SHP77 (cell line): ENCODE measurements at places on chromosomes 7 and 10.

- DNase-seq: no peak
Measured at GRCh38 chr7:88666626-88667025, 92.9 kb upstream of the ZNF804B start.

DNA sequence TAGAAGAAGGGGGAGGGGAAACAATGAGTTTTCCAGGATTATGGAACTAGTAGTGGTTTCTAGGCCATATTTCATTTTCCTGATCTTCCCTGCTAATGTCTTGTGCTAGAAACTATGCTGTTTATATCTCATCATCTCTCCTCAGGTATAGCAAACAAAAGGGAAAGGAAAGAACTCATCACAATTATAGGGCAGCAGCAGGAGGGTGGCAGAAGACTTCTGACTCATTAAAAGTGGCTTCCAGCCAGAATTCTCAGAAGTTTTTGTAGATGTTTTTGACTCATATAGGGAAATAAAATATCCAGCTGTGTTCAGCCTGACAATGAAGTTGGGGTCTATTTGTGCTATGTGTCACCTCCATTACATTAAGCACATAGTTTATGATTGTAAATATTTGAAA is 6.5 kb downstream of the AHR start:
- no peak for DNase-seq

DNA sequence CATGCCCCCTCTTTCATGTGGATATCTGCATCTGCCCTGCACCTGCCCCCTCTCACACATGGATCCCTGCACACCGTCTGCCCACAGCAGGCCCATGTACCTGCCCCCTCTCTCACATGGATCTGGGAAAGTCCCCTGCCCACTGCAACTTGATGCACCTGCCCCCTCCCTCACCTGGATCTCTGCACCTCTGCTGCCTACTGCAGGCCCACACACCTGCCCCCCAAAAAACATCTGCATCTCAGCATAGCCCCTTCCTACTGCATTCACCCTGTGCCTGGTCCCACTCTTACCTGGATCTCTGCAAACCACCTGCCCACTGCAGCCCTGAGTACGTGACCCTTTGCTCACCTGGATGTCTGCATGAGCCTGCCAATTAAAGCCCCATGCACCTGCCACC is 479.8 kb downstream of the PTPRN2 start:
- no peak for DNase-seq

DNA sequence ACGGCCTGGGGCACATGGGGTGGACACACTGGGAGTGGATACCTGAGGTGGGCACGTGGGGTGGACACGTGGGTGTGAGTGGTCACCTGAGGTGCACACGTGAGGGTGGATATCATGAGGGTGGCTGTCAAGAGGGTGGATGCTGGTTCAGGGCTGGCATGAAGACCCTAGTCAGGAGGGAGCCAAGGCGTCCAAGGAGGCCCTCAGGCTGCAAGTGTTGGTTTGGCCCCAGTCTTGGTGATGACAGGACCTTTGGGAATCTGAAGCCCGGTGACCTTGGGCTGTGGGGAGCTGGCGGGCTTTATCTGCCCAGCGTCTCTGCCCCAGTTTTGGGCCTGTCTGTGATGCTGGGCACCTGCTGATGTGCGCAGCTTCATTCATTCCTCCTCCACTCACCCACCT is 24.9 kb upstream of the PFKFB3 start:
- DNase-seq: no peak

DNA sequence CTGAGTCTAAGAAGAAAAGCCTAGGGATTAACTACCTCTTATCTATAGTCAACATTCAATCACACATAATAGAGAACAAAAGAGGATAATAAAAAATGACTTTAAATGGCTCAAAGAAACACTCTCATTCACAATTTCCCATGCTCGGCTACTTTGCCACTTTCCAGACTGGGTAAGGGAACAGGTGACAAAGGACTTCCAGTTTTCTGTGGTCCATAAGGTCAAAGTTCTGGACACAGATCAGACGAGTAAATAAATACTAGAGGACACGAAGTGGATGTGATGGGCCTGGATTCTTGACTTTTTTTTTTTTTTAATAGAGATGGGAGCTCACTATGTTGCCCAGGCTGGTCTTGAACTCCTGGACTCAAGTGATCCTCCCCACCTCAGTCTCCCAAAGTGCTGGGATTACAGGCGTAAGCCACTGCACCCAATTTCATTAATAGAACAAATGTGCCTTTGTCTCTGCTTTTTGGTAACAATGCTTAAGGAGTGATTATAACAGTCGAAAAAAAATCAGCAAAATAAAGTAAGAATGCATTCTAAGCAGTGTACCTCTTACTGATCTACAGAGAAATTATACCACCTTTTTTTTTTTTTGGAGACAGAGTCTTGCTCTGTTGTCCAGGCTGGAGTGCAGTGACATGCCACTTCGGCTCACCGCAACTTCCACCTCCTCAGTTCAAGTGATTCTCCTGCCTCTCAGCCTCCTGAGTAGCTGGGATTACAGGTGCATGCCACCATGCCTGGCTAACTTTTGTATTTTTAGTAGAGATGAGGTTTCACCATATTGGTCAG is 70.6 kb downstream of the WAPL start:
- no peak for DNase-seq

DNA sequence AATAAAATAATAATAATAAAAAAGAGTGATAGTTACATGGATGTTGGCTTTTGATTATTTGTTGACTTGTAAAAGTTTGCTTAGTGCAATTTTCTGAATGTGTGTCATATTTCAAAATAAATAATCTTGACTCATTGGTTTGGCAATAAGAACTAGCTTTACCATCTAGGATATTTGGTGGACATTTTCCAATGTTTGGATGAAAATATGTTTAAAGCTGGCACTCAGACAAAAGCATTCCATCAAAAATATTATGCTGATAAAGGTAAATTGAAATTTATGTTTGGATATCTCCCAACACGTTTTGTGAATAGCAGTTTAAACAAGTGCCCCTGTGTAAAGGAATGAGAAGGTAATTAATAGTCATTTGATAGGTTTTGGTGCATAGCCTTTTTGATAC is 62.5 kb upstream of the KCNMA1 start:
- DNase-seq: no peak

DNA sequence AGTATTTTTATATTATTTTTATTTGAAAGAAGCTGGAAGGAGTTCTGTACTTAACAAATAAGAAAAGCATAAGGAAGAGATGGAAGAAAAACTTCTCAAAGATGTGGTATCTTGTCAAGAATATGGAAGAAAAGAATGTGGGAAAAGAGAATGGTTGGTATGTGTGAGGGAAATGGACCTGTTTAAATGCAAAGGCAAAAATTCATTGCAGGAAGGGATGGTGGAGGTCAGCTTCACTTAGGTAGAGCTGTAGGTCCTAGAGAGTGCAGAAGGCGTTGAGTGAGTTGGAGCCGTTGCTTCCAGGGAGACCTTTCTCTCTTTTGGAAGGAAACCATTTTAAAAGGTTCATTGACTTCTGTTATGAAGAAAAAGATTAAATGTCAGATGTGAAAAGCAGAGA is 107.3 kb downstream of the EXOC4 start:
- DNase-seq: no peak

GRCh38 chr10:71176661-71177060 is 35.7 kb upstream of the UNC5B start:
- DNase-seq: no peak

DNA sequence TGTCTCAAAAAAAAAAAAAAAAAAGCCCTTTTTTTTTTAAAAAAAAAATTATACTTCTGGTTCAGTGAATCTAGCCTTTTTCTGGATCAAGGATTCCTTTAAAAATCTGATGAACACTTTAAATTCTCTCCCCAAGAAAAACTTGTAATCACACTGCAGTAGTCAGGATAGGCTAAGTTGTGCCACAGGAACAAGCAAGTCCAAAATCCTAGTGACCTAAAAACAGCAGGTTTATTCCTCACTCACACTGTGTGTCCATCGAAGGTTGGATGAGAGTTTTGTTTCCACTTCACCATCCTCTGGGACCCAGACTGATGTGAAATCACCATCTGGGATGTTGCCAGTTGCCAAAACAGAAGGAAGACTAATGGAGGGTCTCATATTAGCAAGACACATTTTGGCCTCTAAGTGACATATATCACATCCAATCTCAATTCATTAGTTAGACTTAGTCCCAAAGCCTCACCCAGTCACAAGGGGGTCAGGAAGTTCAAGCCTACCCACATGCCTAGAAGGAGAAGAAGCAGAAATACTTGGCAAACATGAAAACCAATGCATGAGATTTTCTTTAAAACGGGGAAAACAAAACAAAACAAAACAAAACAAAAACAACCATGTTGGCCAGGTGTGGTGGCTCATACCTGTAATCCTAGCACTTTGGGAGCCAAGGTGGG is 32.7 kb downstream of the CYP17A1 start:
- DNase-seq: no peak

DNA sequence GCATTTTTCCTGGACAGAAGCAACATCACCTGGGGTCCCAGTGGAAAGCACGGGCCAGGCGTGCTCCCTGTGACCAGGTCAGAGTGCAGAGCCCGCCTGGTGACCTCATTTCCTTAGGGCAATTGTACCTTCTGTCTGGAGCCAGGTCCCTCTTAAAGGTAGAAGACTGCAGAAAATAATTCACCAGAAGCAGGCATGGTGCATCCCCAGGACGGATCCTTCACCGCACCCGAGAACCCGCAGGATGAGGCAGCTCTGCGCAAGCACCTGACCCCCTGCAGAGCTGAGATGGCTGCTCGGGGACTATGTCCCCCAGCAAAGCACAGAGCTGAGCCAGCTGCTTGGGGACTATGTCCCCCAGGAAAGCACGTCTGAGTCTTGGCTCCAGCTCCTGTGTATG is 557.6 kb downstream of the PTPRN2 start:
- DNase-seq: no peak

DNA sequence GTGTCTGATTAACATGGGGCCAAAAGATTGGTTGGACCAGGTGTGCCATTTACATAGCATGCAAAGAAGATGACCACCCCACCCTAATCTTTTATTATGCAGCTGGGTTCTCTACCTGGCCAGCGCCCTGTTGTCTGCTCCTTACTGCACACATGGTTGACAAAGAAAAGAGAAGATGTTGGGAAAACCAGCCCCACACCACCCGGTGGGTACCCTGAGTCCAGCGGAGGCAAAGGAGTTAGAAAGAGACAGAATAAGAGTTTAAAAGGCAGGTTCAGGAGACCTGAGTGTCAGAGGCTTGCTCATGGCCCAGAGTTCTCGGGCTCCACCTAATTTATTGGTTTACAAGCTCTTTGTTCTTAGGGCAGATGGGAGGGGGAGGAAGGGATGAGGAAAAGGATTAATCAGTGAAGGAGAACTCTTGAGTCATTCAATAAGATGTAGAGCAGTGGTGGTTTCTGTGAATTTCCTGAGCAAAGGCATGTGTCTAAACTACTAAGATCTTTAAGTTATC is 24.1 kb upstream of the ABCA13 start:
- DNase-seq: no peak

DNA sequence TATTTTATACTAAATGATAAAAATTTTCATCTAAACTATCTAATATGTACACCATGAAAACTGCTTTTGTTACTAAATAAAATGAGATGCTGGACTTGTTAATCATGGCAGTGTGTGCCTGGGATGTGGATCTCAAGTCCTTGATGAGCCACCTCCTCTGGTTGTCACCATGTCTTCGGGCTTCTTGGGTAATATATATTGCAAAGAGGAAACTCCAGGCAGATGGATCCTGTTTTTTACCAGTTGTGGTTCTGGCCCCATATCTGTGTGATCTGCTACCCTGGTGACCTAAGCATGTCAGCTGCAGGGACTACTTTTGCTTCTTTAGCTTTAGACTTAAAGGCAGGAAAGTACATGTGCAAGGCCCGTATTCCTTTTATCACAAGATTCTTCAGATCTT is 46.2 kb downstream of the TMEM60 start:
- DNase-seq: no peak

DNA sequence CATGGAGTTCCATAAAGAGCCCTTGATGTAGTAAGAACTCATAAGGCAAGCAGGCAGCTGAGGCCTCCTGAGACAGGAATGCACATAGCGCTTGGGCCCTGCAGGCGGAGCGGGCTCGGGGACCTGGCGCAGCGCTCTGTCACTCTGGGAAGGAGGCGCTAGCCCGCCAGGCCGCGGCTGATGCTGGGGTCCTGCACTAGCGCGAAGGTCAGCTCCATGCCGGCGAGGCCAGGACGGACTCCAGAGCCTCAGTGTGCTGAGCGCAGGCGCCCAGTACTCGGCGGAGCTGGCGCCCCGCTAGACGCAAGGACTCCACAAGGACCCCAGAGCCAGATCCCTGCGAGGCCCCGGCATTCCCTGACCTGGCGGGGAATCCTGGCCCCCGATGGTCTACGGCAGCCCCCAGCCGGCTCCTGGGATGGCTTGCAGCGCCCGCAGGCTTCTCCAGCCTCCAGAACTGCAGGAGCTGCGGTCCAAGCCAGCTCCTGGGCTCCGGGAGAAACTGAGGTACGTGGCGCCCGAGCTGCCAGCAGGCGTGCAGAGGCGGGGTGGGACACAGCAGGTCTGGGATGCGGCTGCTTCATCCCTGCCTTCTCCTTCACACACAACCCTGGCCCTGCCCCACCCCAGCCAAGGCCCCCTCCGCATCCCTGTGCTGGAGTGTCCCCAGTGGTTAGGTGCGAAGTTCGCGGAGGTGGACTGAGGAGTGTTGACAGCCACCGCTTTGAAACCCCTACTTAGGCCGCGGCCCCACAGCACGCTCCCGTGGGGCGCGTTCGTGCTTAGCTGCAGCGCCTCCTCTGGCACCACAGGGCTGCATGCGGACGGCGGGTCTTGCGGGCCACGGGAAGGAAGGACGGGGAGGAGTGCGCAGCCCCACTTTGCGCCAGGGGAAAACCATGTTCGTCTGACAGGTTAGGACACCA is 761.5 kb upstream of the POM121L12 start:
- no peak for DNase-seq

- DNase-seq: no peak
Measured at GRCh38 chr7:2041496-2042367, 191.0 kb downstream of the MAD1L1 start.

DNA sequence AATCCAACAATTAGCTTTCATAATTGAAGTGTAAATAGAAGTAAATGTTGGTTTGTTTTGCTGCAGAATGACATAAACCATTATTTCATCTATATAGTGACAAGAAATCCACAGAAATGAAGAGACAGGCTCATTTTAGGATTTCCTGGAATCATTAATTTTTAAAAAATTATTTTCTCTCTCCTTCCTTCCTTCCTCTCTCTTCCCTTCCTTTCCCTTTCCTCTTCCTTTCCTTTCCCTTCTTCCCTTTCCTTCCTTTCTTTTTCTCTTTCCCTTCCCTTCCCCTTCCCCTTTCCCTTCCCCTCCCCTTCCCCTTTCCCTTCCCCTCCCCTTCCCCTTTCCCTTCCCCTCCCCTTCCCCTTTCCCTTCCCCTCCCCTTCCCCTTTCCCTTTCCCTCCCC is 51.2 kb upstream of the KMT2C start:
- no peak for DNase-seq

DNA sequence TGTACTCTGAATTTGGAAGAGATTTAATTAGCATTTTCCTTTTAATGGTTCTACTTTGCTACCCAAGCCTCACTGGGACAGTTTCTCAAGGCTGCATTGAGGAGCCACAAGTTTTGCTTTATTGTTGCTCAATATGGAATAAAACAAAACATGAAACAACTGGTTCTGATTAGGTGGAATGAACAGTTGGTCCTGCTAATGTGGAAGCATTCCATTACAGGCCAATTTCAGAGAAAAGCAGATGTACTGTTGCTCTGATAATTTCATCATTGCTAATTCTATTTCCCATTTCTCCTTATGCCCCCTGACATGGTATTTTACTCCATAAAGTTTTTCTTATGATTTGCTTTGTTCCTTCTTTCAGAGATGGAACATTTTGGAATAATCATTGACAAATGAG is 66.0 kb upstream of the PAPSS2 start:
- no peak for DNase-seq
